Right cardiac atrium (tissue), 5 donors: ENCODE measurements at places on chromosomes 6 and 20.

DNA sequence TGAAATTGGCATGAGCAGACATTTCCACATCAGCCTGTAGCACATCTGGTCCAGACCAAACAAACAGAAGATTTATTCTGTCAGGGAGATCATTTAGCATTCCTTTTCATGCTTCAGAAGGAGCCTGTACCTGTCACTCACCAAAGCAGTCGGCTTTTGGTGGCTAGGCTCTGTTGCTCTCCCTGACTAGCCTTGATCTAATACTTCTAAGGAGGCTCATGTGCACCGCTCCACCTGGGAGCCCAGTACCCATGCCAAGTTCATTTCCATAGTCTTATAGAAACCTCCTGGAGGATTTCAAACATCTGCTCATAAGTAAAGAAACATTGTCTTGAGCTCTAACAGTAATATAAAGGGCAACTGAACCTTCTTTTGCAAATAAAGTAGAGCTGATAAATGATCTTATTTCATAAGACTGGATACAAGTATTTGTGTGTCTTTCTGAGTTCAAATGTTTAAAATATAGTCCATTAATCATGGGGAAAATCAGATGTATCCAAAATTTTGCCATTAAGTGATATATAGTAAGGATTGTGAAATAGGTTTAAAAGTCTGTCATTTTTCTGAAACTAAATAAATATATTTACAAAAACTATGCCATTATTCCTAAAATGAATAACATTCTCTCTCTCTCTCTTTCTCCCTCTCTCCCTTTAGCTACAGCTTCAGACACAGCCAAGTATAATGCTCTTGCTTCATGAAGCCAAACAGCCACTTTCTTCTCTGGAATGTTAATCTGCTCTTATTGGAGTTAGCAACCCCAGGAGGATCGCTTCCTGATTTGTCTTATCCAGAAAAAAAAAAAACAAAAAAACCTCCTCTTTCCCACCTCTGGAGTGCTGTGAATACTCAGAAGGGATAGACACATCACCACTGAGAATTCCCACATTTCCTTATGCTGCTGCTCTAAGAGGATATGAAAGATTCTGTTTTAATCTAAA lies 192.7 kb upstream of the TFAP2D start:
- DNase-seq = no peak

DNA sequence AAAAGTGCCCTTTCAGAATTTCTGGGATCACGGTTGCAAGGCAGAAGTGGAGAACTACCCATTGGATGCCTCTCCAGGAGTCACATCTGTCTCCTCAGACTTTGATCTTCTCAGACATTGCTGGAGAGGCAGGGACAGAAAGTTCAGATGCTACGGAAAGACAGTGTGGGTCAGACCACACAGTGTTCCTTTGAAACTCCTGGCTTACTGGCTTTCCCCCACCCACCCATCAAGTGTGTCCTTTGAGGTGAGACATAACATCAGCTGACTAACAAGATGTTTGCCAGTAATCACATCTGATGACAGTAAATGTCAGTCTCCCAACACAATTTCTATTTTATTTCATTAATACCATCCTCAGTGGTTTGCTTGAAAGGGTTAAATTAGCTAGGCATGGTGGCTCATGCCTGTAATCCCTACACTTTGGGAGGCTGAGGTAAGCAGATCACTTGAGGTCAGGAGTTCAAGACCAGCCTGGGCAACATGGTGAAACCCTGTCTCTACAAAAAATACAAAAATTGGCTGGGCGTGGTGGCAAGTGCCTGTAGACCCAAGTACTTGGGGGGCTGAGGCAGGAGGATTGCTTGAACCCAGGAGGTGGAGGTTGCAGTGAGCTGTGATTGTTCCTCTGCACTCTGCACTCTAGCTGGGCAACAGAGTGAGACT lies 67.2 kb upstream of the SNX9 start:
- DNase-seq = no peak

GRCh38 chr20:31607640-31608250 lies 2.7 kb downstream of the ID1 start:
- peak; percentile 47 for DNase-seq

- DNase-seq = peak; percentile 81
Measured at GRCh38 chr20:23362392-23363256, 642 bp downstream of the GZF1 start.

DNA sequence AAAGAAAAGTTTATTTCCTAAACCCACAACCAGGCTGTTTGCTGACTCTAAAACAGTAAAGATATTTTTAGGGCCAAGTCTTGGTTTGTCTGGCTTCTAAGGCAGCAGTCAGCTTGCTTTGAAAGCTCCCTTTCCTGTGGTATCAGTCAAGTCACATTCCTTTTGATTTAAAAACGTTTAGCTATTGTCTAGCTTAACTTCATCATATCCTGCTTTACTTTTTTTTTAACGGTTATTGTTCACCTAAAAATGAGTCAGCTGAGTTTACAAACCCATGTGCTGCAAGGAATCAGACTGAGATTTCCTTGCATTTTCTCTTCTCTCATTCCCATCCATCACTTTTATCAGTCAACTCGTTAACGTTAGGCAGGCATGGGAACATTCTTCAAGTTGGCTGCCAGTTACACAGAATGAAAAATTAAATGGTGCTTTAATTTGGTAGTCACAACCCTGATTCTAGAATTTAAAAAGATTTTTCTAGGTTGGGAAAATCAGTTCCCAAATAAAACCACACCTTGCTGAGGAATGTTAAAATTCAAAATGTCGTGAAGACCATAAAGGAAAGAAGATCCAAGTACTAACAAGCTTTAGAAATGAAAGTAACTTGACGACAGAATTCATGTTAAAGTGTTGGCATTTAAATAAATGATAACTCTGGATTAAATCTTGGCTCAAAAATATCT lies 45.9 kb downstream of the ELOVL5 start:
- no peak for DNase-seq

- DNase-seq = peak; percentile 43
Measured at GRCh38 chr6:156634951-156635371, 142.2 kb upstream of the ARID1B start.

- DNase-seq = no peak
Measured at GRCh38 chr6:24923885-24924401, 11.8 kb downstream of the RIPOR2 start.

DNA sequence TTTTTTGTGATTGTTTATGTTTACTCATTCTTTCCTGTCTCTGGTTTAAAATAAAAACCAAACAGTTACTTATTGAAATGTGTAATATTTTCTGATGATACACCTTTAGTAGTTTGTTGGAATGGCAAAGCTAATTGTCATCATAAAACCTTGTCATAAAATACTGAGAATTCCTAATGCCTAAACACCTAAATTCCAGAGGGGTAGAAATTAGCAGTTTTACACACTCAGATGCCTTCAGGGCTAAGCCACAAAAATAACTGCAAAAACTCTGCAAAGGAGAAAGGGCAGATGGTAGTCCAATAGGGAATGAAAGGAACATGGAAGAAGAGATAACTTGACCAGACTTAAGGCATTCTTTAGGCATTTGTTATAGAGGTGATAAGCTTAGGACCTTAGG lies 30.3 kb downstream of the FAM83B start:
- DNase-seq = no peak

DNA sequence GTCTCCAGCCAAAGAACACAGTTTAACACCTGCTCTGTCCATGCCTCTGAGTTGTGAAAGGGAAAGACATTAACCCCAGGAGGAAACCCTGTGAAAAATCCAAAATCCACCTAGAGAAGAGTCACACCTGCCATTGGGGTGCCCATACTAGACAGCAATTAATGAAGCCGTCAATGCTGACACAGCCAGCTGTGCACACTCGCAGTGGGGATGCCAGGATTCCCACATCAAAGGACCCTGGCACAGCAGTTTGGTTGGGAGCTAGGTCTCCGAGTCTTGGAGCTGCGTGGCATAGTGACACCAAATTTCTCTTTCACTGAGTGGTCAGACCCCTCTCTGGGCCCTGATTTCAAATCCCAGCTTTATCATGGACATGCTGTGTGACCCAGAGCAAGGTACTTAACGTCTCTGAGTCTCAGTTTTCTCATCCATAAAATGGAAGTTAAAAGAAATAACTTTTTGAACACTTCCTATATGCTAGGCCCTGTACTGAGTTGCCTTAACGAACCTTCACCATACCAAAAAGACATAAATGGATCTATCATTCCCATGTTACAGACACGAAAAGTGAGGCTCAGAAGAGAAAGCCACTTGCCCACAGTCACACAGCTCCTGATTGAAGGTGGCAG lies 30.8 kb downstream of the BPIFB1 start:
- DNase-seq = no peak

GRCh38 chr6:119240257-119241110 lies 109.1 kb downstream of the MAN1A1 start:
- no peak for DNase-seq
